ENCODE measurements at places on chromosomes 2 and 18. TPM values are rescaled to one million over a fixed set of nuclear protein-coding genes. Genes with fewer than 3 reads are reported as not detected.
A peak's percentile ranks its signal among the peaks of the same experiment; 100 is the strongest.

- no peak for DNase-seq
Observed at GRCh38 chr2:214465363-214466146, 54.7 kb downstream of the VWC2L start.

GRCh38 chr2:70962885-70963878, 15.2 kb upstream of the ANKRD53 start:
- DNase-seq, result peak; percentile 47

DNA sequence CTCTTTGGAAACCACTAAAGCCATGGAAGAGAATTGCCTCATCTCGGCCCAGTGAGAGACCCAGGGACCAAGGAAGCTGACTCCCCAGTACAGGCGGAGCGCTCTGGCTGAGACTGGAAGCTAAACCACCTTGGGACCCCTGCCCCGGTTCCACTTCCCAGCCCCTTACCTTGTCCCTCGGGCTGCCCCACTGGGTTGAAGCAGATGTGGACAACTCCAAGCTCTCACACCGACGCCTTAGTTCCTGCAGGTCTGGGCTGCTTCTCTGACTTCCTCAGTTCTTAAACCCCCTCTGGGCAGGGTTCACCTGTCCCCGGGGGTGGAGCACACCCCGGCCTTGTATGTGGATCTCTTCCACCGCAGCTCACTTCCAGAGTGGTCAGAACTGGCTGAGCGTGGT, 266.2 kb downstream of the PHLPP1 start:
- no peak for DNase-seq

GRCh38 chr2:79513711-79514110, 860 bp downstream of the CTNNA2 start:
- no peak for DNase-seq

The UGT1A8 gene
- not detected for total RNA-seq

The DPP4 gene
- total RNA-seq, result 11.8 TPM

The CCDC68 gene
- 8.6 TPM for total RNA-seq
